ENCODE measurements at places on chromosomes 2 and 18.
A peak's percentile ranks its signal among the peaks of the same experiment; 100 is the strongest.

GRCh38 chr2:218648088-218648786 is 11.2 kb downstream of the ZNF142 start:
- peak; percentile 39 for DNase-seq

GRCh38 chr2:104402825-104403224 is 451.1 kb upstream of the POU3F3 start:
- DNase-seq, result no peak

DNA sequence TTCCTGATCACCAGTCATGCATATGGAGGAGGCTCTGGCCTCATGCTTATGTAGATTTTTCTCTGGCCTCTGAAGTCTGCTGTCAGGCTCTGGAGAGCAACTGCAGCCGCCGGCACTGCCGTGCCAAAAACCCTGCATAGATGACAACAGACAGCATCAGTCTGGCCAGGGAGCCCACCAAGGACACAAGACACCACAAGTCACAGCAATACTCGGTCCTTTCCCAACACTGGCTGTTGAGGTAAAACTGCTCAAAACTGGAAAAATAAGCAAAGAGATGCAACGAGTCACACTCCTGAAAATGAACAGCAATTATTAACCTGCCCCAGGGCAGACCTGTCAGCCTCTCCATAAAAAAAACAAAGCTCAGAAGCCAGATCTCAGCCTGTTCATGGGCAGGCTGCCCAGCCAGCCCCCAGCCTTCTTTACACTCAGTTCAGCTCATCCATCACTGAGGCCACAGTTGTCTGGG is 186.0 kb upstream of the RAB6C start:
- DNase-seq, result no peak

- DNase-seq, result no peak
Observed at GRCh38 chr2:69742322-69742952, 503 bp downstream of the ANXA4 start.

- no peak for DNase-seq
Observed at GRCh38 chr2:155846259-155846658, 486.3 kb downstream of the NR4A2 start.

DNA sequence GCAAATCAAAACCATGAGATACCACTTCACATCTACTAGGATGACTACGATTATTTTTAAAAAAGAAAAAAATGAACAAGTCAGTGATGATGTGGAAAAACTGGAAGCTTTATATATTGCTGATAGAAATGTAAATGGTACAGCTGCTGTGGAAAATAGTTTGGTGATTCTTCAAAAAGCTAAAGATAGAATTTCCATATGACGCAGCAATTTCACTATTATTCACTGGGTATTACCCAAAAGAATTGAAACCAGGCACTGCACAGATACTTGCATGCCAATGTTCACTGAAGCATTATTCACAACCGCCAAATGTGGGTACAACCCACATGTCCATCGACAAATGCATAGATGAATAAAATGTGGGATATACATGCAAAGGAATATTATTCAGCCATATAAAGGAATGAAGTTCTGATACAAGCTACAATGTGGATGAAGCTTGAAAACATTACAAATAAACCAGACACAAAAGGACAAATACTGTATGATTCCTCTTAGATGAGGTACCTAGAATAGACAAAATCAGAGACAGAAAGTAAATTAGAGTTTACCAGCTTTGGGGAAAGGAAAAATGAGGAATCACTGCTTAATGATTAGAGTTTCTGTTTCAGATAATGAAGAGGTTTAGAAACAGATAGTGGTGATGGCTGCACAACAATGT is 11.1 kb downstream of the RTTN start:
- DNase-seq, result peak; percentile 69

- no peak for DNase-seq
Observed at GRCh38 chr18:78499586-78499985, 480.0 kb upstream of the SALL3 start.

- no peak for DNase-seq
Observed at GRCh38 chr18:74633652-74634352, 36.1 kb downstream of the ZNF407 start.

DNA sequence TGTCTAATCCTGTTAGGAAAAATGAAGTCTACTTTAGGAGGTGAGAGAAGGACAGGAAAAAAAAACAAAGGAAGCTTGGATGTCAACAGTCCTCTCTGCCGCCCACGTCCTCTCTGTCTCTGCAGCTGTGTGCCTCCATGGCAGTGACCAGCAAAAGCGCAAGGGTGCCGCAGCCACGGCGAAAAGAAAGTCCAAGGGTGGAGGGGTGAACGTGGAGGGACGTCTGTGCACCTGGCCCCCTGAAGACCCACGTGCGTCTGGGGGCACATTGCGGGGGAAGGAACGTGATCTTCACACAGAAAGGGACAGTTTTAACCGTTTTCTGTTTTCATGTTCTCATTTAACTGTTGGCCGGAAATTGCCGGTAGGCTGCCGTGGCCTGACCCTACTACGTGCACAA is 152.7 kb downstream of the MBP start:
- DNase-seq, result no peak

DNA sequence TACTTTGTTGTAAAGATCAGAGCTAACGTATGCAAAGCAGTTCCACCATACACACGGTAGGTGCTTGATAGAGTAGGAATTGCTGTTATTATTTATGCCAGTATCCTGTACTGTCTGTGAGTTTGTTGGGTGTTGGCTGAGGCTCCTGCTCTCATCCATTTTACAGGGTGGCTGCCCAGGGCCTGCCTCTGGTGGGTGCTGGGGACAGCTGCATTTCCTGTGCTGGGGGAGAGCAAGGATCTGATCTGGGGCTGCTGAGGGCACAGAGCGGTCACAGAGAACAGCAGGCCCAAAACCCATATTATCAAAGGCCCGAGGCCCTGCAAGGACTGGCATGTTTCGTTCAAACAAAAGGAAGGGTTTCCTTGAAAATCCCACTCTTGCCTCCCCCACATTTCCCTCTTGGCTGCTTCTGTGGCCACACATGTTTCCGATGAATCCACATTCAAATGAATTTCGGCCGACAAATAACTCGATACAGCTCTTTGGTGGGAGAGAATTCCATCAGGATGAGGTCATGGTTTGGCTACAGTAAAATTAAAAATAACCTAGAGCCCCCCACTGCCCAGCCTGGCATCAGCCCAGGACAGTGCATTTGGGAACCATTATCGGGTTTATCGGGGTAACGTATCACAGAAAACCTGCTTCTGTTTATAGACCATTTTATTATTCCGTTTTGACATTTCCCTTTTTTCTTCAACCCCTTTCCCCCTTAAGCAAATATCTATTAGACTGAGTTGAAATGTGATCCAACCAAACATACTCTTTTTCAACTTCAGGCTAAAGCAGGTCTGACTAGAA is 143.4 kb downstream of the CYRIA start:
- DNase-seq, result no peak

Data from GM06990 (cell line).